ENCODE measurements at places on chromosomes 1 and 21.
A peak's percentile ranks its signal among the peaks of the same experiment; 100 is the strongest.

DNA sequence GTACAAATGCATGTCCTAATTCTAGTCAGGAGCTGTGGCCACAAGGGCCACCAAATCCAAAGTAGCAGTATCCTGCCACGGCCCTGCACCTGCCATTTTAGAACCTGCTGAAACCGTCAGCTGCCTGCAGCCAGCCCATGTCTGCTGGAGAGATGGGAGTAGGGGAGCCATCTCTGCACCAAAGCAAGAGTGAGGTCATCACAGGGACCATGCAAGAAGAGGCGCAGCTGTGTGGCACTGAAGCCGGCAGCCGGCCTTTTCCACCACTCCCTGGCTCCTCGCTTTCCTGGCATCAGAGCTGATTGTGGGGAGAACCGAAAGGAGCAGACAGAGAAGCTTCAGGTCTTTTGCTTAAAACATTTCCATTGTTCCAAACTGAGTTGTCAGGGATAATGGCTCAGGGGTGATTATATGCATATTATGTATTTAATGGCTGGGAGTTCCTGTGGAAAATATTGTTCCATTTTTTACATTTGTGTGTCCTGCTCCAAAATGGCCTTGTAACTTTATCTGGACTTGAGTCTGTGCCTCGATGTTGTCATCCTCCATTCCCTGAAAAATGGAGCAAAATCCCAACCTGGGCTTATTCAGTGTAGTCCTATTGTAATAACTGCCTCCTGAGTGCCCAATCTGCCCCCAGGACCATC is 18.7 kb upstream of the NBL1 start:
- no peak for DNase-seq

DNA sequence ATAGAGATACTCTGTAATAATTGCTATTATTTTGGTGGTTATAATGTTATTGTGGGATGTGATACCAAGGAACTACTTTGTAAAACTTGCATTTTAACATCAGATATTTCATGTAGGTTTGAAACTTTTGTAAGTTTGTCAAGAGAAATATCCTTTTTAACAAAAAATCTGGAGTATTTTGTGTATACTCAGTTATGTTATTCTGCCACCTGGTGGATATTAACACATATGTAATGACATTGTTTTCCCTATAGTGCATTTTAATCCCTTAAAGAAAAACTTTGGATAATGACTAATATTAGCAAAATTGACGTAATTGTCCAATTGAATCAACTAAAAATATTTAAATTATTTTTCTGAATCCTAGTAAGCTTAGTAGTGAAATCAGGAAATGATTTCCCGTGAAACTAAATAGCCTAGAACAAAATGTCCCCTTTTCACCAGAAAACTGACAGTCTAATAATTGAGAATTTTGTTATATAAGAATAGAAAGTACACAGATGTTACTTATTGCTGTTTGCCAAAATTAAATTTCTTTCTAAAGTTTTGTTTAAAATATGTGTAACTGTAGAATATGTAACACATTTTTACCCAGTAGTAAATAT is 39.6 kb downstream of the KCTD3 start:
- no peak for DNase-seq

DNA sequence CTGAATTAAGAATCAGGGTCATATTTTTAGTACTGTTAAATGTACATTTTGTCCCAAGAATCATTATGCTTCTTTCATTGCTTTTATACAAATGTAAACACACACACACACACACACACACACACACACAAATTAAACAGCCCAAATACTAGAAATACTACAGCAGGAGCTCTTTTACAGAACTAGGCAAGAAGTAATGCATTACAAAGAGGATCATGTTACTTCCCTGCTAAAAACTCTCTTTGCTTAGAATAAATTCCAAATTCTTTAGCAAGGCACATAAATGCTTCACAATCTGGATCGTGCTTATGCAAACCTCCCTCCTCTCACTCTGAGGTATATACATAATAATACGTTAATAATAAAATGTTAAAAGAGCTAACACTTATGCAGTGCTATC is 720.4 kb upstream of the ADGRL4 start:
- DNase-seq, result no peak

- DNase-seq, result no peak
Measured at GRCh38 chr1:240912821-240913220, 300.9 kb upstream of the GREM2 start.

DNA sequence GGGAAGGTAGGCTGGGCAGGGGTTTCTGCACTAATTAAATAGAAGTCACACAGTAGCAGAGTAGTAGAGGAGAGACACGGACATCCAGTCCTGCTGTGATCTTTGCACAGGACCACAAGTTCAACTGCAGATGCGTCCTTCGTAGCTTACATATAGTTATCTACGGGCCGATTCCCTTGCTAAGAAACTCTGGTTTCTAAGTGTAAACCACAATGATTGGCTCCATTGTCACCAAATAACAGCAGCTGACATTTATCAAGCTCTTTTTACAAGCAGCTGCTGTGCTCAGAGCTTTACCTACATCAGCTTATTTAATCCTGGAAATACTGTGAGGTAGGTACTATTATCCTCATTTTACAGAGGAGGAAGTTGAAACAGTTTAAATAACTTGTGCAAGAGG is 3.1 kb downstream of the SLC45A3 start:
- DNase-seq, result no peak

- DNase-seq, result no peak
Measured at GRCh38 chr1:198677871-198678270, 39.0 kb downstream of the PTPRC start.

DNA sequence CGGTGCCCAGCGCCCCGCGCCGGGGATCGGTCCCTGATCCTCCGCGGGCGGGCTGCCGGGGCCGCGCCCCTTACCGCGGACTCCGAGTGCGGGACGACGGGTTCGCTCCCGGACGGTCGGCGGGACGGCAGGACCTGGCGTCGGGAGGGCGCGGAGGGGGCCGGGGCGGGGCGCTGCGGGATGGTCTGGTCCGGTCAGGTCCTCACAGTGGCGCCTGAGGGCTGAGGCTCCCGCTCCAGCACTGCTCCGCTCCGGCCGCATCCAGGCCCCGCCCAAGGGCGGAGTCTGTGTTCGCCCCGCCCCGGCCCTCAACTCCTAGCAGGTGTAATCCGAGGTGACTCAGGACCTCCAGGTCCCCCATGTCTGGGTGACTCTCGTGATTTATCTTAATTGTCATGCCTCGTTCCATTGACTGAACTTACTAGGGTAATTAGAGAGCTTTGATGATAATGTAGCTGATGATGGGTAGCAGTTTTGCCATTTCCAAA is at the start of gene RAB3B:
RAB3B (minus strand) TSS at position 223 of the 488 bp plus-strand sequence. CDS start 13,583 bp downstream, outside the sequence.
- peak; percentile 95 for DNase-seq

GRCh38 chr1:246394121-246394520 is 113.0 kb downstream of the SMYD3 start:
- DNase-seq, result no peak

DNA sequence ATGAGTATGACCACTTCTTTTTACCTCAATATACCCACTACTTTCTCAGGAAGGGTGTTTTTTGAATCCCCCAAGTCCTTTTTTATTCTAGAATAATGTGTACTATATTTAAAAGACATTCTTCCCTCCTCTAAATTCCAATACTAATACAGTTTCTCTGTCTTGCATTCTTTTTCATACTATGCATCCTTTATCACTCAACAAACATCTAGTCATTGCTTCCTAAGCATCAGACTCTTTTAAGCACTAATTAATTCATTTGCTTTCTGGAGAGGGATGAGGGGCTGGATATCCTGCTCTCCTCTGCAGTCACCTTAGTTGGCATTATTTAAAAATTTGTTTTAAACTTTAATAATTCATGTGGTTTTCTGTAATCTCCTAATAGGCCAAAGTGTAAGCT is 838.8 kb downstream of the KCNT2 start:
- DNase-seq, result no peak

DNA sequence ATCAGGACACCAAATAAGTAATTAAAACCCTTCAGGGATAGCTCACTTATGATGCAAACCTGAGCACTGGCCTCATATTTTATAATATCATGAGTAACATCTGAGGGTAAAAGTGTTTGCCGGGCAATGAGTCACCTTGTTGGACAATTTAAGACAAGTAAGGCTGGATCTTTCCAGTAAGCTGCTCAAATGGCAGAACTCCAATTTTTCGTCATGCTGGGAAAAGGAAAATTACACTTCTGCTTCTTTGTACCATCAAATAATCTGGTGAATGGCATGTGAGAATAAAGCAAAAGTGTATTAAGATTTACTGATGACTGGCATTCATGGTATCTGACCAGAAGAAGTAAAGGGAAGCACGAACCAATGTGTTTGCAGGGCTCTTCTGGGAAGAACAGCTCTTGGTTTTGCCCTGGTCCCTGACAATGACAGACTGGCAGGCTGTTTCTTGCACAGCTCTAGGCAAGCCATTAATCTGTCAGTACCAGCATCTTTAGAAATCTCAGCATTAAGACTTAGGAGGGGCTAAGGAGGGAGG is 392.2 kb downstream of the VAV3 start:
- peak; percentile 58 for DNase-seq

DNA sequence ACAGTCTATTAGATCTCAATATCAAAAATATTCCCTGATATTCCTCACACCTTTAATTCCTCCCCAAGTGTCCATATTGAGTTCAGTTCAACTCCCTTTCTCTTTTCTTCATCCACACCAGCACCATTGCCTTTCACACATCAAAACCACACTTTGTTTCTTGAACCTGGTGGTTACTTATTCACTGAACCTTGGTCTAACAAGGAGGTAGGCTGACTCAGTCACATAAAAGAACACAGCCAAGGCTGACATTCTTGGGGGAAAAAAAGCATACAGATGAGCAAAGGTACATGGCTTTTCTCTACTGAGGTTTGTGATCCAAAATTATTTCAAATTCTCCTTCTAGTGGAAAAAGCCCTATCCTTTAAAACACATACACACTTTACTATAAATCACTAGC is 131.7 kb upstream of the USH2A start:
- no peak for DNase-seq

DNA sequence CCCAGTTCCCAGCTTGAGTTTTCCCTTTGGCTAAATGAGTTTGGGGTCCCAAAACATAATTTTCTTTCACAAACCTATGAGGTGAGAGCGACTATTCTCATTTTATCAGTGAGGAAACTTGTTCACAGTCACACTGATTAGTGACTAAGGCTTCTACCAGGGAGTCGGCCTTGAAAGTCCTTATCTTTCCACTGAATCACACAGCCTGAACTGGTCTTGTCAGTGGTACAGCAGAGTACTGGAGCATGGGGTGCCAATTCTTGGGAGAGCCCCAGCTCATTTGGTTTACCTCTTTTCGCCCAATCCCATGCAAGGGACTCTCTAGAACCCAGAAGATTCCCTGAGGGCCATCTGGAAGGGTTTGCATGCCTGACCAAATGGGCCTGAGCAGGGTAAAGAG is 16.9 kb downstream of the HSD3B2 start:
- DNase-seq, result no peak
